ENCODE measurements at places on chromosomes 2 and 18. TPM values are rescaled to one million over a fixed set of nuclear protein-coding genes. Genes with fewer than 3 reads are reported as not detected.

- DNase-seq = no peak
Measured at GRCh38 chr2:15801439-15801838, 138.9 kb upstream of the MYCN start.

DNA sequence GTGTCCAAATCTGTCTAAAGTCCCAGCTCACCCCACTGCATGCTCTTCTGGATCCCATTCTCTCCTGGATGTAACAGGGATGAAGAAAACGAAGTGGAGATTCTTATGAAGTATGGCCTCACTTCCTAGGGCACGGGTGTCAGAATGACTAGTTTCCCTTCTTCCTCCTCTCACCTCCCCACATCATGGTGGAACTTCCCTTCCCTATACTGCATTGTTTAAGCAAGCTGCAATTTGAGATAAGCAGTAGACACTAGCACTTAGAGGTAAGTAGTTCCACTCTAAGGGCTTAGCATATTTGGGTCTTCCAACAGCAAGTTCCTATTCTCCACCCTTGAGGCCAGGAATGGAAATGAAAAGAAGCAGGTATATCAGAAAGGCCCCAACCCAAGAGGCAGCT, 29.7 kb downstream of the SLC4A5 start:
- DNase-seq = no peak

- DNase-seq = no peak
Measured at GRCh38 chr2:109321570-109321969, 192.6 kb downstream of the SH3RF3 start.

DNA sequence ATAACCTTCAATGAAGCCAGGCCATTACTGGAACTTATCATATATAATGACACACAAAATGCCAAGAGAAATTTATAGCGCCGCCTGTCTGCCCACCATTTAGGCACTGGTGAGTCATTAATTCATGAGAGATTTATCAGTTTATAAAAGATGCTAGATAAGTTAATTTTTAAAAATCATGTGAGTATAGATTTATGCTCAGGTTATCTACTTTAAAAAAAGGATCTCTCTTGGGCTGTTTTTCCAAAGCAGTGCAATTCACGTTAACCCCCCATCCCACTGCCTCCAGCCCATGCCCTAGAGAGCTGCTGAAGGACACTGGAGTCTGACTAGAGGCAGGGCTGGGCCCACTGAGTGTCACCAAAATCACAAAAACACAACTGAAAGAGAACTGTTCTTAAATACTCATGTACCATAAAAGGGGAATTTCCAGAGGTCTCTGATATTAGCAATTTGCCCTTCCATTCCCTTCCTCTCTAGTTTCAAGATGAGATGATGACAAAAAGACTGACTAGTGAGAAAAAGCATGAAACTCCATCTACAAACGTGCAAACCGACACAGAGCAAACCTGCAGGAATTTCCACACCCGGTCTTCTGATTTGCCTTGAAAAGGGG, 160.8 kb downstream of the BCL2 start:
- no peak for DNase-seq

DNA sequence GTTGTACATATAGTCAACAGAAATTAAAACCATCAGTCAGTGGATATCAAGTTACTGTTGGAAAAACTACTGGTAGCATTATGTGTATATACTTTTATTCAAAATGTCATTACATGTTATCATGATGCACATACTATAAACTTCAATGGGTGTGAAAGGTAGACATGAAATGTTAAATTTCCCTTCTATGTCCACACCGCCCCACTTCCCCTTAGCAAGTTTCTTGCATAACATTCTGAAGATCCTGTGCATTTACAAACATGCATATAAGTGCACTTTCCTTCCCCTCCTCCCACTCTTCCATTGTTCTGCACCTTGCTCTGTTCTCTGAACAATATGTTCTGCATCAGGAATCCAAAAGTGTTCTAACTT, 16.6 kb upstream of the HK2 start:
- no peak for DNase-seq

The LRP2 gene
- 223 TPM for polyA plus RNA-seq

- no peak for DNase-seq
Measured at GRCh38 chr2:184113696-184114403, 484.5 kb upstream of the ZNF804A start.

The DRC1 gene
- 3.4 TPM for polyA plus RNA-seq

DNA sequence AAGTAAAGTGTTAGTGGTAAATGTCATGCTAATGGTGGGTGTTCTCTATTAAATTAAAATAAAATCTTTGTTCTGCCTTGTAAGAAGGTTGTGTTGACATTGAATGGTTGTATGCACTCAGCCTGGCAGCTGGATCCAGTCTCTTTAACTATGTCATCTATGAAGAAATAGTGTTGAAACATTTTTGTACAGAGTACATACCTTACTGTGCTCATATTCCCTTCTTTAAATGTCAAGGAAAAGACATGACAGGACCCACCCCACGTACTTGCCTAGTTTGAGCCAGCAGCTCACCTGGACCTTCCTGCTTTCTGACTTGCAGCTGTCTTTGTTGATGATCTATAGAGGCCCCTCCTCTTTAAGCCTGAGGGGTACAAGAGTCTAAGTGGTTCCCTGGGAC, 85.6 kb upstream of the ST3GAL5 start:
- DNase-seq = no peak

The FNDC4 gene
- 6.8 TPM for polyA plus RNA-seq

DNA sequence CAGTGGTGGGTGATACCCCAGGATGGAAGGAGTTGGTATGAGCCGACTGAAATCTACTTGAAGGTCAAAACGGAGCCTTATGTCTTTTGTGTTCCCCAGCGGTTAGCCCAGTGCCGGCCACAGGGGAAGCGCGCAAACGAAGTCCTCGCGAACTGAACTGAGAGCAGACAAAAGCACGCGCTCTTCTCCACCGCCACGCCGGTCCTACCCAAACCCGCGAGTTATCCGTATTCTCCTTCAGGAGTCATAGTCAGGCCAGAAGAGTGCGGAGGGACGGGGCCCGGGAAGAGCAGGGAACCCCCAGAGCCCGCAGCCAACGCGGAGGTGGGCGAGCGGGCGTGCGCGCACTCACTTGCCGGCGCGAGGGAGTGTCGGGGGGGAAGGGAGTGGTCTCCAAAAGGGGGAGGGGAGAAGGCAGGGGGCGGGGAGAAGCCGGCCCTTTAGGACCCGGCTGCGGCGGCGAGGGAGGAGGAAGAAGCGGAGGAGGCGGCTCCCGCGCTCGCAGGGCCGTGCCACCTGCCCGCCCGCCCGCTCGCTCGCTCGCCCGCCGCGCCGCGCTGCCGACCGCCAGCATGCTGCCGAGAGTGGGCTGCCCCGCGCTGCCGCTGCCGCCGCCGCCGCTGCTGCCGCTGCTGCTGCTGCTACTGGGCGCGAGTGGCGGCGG, at the start of gene IGFBP2:
TSS of gene IGFBP2 (plus strand) at position 469 of the 664 bp plus-strand sequence. CDS start at position 573, 104 bp downstream.
- no peak for DNase-seq

DNA sequence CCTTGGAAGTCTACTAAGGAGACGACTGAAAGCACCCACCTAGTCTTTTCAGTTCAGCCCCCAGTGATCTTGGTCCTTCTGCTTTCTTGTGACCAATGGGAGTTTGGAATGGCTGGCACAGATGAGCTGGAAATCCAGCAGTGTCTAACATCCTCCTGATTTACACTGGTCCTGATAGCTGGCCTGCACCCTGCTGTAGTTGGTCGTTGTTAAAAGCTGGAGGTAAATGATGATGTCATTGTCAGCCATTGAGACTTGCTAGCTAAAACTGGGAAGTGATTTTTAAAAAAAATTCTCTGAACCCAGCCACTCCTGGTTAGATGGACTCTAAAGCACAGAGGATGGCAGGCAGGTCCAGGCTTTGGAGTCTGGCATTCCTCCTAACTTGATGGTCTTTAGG, 19.3 kb downstream of the CCT7 start:
- no peak for DNase-seq

DNA sequence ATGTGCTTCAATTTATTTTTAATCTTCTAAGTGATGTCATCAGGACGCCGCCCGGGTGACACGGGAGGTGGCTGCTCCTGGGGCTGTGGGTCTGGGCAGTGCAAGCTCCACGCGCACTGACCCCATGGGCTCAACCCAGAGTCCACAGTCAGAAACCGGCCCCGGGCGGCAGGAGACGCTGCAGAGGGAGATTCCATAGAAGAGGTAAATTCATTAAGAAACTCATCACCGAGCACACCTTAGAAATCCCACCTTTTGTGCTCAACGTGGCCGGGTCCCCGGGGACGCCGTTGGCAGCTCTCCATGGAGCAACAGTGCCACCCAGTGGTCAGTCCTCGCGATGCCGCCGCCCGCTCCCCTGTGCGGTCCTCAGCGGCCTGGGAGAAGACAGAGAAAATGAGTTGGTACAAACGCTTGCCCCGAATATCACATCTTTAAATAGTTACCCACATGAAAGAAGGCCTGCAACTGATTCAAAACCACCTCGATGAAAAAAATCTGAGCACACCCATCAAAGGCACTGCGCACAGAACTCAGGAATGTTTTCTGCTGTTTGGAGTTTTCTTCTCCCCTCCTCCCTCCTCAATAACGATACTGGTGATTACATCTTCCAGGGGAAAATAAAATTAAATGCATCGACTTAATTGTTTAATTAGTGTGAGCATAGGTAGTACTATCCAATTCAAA, 92.6 kb downstream of the CMPK2 start:
- DNase-seq = peak; percentile 66

The FBXO36 gene
- polyA plus RNA-seq = 7.6 TPM

The CENPO gene
- 25.6 TPM for polyA plus RNA-seq

GRCh38 chr2:9774266-9774665, 69.0 kb upstream of the TAF1B start:
- no peak for DNase-seq

GRCh38 chr2:233023761-233024410, 8.6 kb upstream of the NEU2 start:
- DNase-seq = no peak

DNA sequence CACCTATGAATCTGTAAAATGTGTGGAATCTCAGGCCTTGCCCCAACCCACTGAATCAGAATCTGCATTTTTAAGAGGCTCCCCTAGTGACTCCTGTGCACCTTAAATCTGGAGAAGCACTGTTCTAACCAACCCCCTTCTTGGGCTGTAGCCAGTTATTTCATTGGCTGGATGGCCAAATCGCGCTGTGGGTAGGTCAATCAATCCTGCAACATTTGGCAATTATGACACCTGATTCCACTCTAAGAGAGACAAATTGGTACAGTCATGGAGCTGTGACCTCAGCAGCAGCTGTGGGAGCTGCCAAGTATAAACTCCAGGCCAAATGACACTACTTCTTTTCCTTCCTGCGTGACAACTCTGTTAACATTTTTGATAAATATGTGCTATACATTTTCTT, 208.7 kb downstream of the CLIP4 start:
- no peak for DNase-seq

The RAB17 gene
- 13.2 TPM for polyA plus RNA-seq

GRCh38 chr2:65495251-65495877, 63.0 kb upstream of the SPRED2 start:
- no peak for DNase-seq

- DNase-seq = no peak
Measured at GRCh38 chr2:8456151-8457091, 225.4 kb upstream of the ID2 start.

DNA sequence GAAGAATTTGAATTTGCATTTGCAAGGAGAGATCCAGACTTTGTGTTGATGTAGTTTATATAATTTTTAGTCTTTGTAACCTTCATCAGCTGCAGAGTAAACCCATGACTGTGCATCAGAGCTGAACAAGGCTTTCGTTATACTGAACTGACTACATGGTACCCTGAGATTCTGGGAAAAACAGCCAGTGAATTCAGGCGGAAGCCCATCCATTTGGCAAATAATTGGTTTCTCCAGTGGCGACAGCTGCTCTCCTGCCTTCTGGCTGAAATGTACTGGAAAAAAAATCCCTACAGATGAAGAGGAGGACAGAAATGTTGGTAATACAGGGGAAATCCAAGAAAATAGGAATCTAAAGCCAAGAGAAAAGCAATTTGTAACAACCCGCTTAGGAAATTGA, 657.5 kb upstream of the CDH7 start:
- DNase-seq = no peak

The CAMKMT gene
- polyA plus RNA-seq = 16.0 TPM

GRCh38 chr2:217727801-217728200, 275.0 kb downstream of the TNS1 start:
- no peak for DNase-seq

DNA sequence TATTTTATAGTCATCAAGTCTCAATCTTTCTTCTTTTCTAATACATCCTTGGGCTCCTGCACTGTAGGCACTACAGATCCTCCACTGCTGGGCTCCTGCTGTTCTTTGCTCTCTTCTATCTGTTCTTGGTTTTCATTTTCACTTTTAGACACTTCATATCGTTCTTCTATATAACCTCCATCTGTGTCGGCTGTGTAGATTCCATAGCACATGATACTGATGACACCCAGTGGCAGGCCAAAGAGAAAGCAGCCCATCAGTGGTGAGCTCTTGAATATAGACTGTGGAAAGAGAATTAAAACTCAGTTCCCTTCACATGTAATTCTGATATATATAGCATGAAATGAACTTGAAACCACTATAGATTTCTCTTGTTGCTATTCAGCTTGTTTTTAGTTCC, 38.0 kb downstream of the TMX3 start:
- no peak for DNase-seq

DNA sequence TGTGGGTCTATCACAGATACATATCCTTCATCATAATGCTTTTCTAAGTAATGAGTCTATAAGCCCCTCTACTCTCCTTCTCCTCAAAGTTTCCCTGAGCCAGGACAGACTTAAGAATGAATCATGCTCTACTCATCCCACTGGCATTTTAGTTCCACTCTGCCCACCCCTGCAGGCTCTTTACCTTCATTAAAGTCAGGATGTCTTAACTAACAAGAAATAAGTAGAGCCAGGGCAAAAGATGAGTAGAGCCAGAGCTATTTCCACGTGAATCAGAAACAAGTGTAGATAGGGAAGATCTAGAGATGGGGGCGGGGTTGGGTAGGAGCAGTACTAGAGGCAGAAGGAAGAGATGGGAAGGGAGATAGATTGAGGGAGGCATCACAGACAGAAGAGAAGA, 790.5 kb downstream of the RNF144A start:
- no peak for DNase-seq

The MC4R gene
- polyA plus RNA-seq = 0.35 TPM

- no peak for DNase-seq
Measured at GRCh38 chr2:133204421-133204820, 363.8 kb downstream of the NCKAP5 start.

The PDCL3 gene
- polyA plus RNA-seq = 32.1 TPM

The CDK5R2 gene
- not detected for polyA plus RNA-seq

The KIF1A gene
- 11.1 TPM for polyA plus RNA-seq

Measured in left kidney (tissue), 8 donors.